NCI-H1417 treated with DMSO at 0.1 percent for 48 hours (cell line): ENCODE measurements at places on chromosomes 16 and 17.

GRCh38 chr16:72873044-72873443 lies 174.9 kb downstream of the ZFHX3 start:
- DNase-seq, result no peak

GRCh38 chr16:81321536-81321935 lies 6.8 kb downstream of the GAN start:
- DNase-seq, result no peak

DNA sequence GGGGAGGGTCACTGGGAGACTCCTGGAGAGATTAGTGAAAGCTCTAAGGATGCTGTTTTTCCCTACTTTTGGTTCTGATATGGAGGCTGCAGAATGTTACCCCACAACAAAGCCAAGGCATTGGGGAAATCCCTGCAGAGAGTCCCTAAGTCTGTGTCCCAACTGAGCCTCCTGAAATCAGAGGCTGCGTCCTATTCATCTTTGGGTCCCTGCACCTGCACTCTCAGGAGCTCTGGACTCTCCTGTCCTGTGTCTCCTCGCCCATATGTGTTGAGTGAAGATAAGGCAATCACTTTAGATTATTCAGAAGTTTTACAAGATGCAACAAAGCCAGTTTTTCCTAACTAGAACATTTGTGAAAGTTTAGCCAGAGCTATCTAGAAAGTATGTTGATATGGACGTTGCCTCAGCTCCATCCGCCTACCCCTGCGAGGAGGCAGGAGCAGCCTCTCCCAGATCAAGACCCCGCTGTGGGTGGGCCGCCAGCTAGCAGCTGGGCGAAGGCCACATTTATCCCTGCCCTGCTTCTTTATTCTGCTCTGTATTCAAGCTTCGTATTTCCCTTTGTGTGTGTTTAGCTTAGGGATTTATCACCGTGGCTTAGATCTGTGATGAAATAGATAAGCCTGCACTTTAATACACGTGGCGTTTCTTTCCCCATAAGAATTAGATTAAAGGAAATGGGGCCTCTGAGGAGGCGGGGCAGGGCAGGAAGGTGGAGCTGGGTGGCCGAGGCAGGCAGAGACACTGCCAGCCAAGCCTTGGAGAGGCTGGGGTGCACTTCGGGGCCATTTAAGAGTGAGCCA lies 37.4 kb downstream of the SHISA6 start:
- DNase-seq, result no peak

DNA sequence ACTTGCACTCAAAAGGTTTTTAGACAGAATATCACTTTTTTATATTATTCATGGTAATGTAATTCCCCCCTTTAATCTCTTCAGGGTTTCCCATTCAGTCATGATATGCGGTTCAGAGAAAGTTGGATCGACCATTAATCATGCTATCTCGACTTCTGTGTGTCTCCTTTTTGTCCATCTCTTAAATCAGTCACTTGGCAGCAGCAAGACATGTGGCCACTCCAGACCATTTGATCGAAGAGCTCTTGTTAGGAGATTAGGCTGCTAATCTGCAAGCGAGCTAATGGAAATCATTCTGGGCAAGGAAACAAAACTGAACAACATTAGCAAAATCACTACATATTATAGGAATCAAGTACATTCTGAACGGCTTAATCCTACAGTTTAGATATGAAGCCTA lies 449.9 kb downstream of the WWOX start:
- no peak for DNase-seq

DNA sequence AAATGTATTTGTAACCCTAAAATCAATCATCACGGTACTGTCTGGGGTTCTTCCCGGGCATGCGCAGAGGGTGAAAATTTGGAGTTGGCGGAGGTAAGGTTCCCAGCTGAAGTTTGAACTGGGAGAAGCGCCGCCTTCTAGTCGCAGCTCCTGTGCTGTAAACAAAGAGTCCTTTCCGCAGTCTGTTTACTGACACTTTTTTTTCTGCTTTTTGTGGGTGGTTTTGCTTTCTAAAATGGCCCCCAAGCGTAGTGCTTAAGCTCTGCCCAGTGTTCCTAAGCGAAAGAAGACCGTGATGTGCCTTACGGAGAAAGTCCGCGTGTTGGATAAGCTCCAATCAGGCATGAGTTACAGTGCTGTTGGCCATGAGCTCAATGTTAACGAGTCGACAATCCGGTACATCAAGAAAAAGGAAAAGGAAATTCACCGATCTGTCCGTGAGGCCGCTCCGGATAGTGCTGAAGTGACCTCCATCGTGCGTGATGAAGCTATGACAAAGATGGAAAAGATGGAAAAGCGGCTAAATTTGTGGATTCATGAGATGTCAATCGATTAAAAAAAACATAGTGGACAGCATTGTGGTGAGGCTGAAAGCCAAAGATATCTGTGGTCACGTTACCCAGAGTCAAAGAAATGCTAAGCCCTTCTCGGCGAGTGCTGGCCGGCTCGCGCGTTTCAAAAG lies 570 bp upstream of the CFDP1 start:
- DNase-seq, result peak; percentile 71

DNA sequence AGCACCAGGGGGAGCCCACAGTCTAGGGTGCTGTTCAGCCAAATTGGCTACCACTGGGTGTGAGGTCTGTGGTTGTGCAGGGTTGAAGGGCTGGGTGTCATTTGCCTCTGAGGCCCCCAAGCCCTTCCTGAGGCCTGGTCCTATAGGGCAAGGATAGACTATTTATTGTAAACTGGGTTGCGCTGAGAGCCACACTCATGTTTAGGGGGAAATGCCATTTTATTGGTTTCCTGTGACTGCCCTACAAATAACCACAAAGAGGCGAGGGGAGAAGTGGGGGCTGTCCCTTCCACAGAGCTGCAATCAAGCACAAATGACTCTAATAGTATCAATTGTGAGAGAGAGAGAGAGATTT lies 3.6 kb upstream of the ZCCHC14 start:
- no peak for DNase-seq

GRCh38 chr17:74010903-74011302 lies 192.6 kb upstream of the RPL38 start:
- no peak for DNase-seq

- no peak for DNase-seq
Observed at GRCh38 chr16:24723663-24724062, 5.8 kb upstream of the TNRC6A start.

GRCh38 chr17:61495161-61495857 lies 43.1 kb downstream of the TBX4 start:
- no peak for DNase-seq

- no peak for DNase-seq
Observed at GRCh38 chr17:77376795-77377709, 236.3 kb downstream of the SEC14L1 start.

- no peak for DNase-seq
Observed at GRCh38 chr17:9232591-9233270, 211.4 kb downstream of the NTN1 start.

DNA sequence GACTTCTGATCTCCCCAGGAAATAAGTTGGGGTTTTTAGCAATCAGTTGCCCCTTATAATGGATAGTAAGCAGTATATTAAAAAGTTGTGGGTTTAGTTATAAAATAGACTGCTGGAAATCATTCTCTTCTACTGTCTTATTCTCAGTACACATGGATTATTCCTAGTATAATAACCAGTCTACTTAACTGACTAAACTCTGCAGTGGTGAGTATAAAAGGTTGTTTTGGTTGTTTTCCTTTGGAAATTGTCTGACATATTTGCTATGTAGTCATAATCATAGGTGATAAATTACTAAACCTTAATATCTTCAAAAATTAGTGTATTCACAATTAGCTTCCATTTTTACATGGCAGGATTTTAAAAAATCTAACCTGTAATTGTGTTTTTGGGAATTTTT lies 31.4 kb downstream of the CTCF start:
- DNase-seq, result no peak

DNA sequence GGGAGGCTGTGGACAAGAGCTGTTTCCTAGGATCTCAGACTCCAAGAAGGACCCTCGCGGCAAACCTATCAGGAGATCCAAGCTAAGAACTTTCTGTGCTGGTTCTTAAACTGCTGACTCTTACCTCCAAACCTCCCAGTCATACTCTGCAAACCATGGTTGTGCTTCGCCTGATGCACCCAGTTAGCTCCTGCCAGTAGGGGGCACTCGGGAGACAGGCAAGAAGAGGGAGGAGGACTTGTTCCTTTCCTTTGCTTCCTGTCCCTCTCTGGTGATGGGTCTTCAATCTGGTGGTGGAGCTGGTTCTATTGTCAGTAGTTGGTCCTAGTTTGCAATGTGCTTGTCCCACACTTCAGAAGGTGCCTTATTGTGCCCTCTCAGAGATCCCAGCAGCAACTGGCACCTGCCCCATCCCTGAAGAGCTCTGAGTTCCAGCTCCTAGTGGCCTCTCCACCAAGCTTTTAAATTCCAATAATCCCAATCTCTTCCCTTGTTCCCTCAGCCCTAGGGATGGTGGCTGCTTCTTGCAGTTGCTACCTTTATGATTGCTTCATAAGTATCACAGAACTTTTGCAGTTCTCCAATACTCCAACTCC lies 113.5 kb upstream of the RPL38 start:
- no peak for DNase-seq

DNA sequence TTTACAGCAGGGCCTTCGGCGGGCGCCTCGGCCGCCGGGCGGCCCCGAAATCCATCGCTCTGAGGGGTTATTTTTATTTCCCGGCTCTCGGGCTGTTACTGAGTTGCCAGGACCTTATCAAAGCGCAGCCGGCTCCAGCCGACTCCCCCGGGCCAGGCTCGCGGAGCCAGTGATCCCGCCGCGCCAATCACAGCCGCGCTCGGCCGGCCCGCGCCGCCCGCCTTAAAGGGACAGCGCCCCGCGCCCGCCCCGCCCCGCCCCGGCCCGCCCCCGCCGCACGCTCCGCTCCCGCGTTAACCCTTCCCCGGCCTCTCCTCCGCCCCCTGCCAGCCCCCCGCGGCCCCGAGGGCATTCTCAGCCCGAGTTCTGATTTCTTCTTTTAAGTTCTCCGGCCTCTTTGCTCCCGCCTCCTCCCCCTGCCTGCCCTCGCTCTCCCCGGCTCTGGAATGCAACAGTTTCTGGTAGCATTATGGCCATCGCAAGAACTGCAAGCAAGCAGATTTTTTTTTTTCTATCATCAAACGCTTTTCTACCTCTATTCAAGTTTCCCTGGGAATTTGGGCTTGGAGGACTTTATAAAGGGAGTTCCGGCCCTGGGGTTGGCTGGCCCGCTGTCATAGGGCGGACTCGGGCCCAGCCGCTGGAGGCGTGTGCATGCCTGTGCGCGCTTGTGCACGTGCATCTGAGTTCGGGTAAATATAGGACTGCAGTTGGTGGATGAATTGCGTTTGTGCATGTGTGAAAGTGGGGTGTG lies at the start of gene AXIN2:
Gene AXIN2, minus strand, starts transcription at position 197 of the 754 bp plus-strand sequence. CDS start 3,028 bp downstream, outside the sequence.
- DNase-seq, result peak; percentile 49

DNA sequence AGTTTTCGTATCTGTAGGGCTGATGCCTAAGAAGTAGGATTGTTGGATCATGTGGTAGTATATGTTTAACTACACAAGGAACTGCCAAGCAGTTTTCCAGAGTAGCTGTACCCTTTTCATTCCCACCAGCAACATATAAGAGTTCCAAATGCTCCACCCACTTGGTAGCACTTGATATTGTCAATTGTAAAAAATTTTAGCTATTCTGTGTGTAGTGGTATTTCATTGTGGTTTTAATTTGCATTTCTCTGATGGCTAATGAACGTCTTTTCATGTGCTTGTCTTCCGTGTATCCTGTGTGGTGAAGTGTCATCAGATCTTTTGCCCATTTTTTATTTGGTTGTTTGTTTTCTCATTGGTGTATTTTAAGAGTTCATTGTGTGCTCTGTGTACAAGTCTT lies 69.7 kb downstream of the TANC2 start:
- no peak for DNase-seq

GRCh38 chr16:972316-973002 lies 1.7 kb upstream of the LMF1 start:
- no peak for DNase-seq

- no peak for DNase-seq
Observed at GRCh38 chr17:30074730-30075129, 41.9 kb upstream of the NSRP1 start.

DNA sequence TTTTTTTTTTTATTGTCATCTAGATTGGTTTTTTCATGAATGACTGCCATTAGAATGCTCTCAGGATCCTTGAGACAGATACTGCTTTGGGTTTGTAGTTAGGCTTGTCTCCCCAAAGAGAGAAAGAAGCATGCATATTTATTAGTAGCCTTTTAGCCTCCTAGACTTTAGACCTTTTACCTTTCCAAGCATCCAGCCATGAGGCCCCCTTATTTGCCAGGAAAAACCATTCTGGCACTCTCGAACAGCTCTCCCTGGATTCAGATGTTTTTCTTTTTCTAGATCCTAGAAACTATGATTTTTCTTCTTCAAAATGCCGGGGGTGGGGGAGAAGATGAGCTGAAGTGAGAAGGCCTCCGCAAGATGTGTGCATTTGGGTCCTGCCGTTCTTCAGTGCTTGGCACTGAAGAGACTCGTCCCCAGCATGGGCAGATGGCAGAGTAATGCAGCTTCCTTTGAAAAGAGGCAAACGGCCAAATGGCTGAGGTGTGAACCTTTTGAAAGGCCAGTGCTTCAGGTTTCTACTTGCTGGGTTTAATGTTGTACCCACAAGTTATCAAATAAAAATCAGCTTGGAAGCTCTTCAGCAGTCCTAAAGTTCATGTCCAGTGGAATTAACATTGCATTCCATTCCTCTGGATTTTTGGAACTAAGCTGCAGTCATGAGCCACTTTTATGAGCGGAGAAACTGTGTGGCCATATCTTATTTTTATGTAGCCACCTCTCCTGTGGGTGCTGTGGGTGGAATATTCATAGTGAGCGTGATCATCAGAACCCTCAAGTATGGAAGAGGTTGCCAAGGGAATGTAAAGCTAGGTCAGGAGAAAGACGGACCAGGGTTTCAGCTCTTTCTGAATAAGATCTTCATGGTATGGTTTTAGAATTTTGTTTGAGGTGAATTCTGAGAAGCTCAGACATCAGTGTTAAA lies 7.2 kb downstream of the SOCS7 start:
- no peak for DNase-seq

DNA sequence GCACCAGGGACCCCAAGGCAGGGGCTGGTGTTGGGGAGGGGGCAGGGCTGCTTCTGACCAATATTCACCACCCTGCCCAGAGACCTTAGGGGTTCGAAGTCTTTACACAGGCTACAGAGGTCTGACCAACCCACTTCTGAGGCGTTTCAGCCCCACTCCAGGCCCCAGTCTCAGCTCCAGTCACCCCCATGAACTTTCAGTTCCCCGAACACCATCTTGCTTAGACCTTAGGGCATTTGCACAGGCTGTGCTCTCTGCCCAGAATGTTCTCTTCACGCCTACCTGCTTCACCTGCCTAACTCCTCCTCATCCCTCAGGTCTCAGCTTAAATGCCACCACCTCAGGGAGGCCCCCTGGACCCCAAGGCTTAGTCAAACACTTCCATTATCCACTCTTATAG lies 25.8 kb upstream of the CPNE2 start:
- no peak for DNase-seq

DNA sequence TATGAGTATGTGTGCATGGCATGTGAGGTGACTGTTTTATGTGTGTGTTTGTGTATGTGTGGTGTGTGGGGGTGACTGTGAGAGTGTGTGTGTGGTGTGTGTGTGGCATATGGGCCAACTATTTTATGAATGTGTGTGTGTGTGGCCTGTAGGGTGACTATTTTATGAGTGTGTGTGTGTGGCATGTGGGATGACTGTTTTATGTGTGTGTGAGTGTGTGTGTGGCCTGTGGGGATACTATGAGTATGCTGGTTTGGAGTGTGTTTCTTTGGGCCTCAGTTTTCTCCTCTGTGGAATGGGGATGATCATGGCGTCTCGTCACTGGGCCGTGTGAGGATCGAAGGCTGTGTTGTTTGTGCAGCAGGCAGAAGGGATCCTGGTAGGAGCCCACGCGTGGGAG lies 152.1 kb upstream of the PLCG2 start:
- no peak for DNase-seq
